ENCODE measurements at places on chromosomes 7 and 10.

- H3K36me3 ChIP-seq: no peaks in the 10 kb centered on the region
- no peak overlapping the region for H3K4me3 ChIP-seq
- H3K4me1 ChIP-seq: no peaks in the 10 kb centered on the region
- no peak for DNase-seq
- H3K27me3 ChIP-seq: peaks cover 26% of the 10 kb centered on the region
Measured at GRCh38 chr7:129149511-129149910, 5.0 kb downstream of the TSPAN33 start.

GRCh38 chr10:118958559-118958958, 71.0 kb upstream of the NANOS1 start:
- H3K36me3 ChIP-seq: no peaks in the 10 kb centered on the region
- no peak for DNase-seq
- H3K4me3 ChIP-seq: no peak overlapping the region
- H3K27me3 ChIP-seq: no peaks in the 10 kb centered on the region
- no peak overlapping the region for H3K27ac ChIP-seq

GRCh38 chr7:94590526-94591162, 65.3 kb downstream of the SGCE start:
- no peaks in the 10 kb centered on the region for H3K27me3 ChIP-seq
- no peaks in the 10 kb centered on the region for H3K4me1 ChIP-seq
- H3K4me3 ChIP-seq: no peak overlapping the region
- no peaks in the 10 kb centered on the region for H3K36me3 ChIP-seq
- no peak overlapping the region for H3K27ac ChIP-seq
- no peak for DNase-seq

DNA sequence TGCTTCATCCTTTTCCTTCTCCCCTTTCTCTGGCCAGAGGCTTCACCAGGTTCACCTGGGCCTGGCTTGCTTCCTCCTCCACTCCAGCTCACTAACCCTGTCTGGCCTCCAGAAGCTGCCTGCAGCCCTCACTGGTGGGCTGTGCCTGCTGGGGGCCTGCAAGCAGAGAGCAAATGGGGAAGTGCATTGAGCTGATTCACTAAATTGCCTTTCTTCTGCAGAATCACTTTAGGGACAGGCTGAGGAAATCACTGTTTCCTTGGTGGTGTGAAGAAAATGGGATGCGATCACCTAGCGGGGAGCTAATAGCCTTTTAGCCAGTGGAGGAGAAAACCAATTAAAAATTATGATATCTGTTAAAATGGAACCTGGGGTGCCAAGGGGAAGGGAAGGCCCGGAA, 3.0 kb downstream of the RET start:
- H3K27ac ChIP-seq: no peak overlapping the region
- no peaks in the 10 kb centered on the region for H3K36me3 ChIP-seq
- peaks cover 40% of the 10 kb centered on the region for H3K27me3 ChIP-seq
- H3K4me1 ChIP-seq: no peaks in the 10 kb centered on the region
- DNase-seq: no peak
- no peak overlapping the region for H3K4me3 ChIP-seq

DNA sequence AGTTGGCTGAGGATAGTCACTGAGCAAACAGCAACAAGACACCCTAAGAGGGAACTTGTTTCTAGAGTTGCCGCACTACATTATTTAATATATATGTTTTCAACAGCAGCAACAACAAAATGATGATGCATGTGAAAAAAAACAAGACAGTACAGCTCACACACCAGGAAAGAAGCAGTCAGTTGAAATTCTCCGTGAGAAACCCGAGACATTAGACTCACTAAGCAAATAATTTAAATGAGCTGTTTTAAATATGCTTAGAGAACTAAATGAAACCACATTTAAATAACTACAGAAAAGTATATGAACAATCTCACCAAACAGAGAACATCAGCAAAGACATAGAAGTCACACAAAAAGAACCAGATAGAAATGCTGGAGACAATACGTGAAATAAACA, 426.3 kb upstream of the PFKP start:
- no peak for DNase-seq
- no peaks in the 10 kb centered on the region for H3K4me1 ChIP-seq
- H3K4me3 ChIP-seq: no peak overlapping the region
- H3K27ac ChIP-seq: no peak overlapping the region
- H3K36me3 ChIP-seq: no peaks in the 10 kb centered on the region

- H3K36me3 ChIP-seq: no peaks in the 10 kb centered on the region
- no peak overlapping the region for H3K27ac ChIP-seq
- H3K4me1 ChIP-seq: no peaks in the 10 kb centered on the region
- no peak overlapping the region for H3K4me3 ChIP-seq
- DNase-seq: no peak
Measured at GRCh38 chr7:112372101-112372500, 78.2 kb upstream of the IFRD1 start.

GRCh38 chr7:75611557-75612178, 119.5 kb downstream of the SPDYE5 start:
- no peak overlapping the region for H3K27ac ChIP-seq
- no peaks in the 10 kb centered on the region for H3K36me3 ChIP-seq
- no peak for DNase-seq
- H3K27me3 ChIP-seq: no peaks in the 10 kb centered on the region
- no peaks in the 10 kb centered on the region for H3K4me1 ChIP-seq

- H3K27me3 ChIP-seq: no peaks in the 10 kb centered on the region
- H3K36me3 ChIP-seq: no peaks in the 10 kb centered on the region
- H3K27ac ChIP-seq: no peak overlapping the region
- no peak overlapping the region for H3K4me3 ChIP-seq
- DNase-seq: no peak
- peaks cover 23% of the 10 kb centered on the region for H3K4me1 ChIP-seq
Measured at GRCh38 chr10:77533146-77533886, 104.3 kb downstream of the KCNMA1 start.

DNA sequence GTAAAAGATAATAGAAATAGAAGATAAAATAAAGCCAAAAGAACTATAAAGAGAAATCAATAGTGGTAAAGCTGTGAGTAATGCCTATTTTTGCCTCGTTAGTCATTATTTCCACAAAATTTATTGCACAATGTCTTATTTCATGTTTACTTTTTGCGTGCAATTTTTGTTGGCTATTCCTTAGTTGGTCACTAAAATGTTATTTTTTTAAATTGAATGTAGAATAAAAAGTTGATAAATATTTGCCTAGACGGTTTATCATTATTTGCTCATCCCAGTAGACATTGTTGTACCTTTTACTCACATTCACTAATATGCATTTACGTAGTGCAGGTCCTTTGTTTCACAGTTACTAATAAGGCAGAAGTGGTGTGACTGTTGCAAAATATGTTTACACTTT, 227.8 kb upstream of the BMPER start:
- H3K36me3 ChIP-seq: no peaks in the 10 kb centered on the region
- no peak overlapping the region for H3K4me3 ChIP-seq
- no peak overlapping the region for H3K27ac ChIP-seq
- H3K4me1 ChIP-seq: no peaks in the 10 kb centered on the region

- no peaks in the 10 kb centered on the region for H3K36me3 ChIP-seq
- no peak overlapping the region for H3K4me3 ChIP-seq
- H3K27me3 ChIP-seq: peaks cover 3% of the 10 kb centered on the region
- DNase-seq: no peak
- no peaks in the 10 kb centered on the region for H3K4me1 ChIP-seq
- H3K27ac ChIP-seq: no peak overlapping the region
Measured at GRCh38 chr10:12995425-12995861, 6.1 kb downstream of the CCDC3 start.

- H3K27me3 ChIP-seq: no peaks in the 10 kb centered on the region
- no peak overlapping the region for H3K27ac ChIP-seq
- H3K4me1 ChIP-seq: peaks cover 3% of the 10 kb centered on the region
- no peaks in the 10 kb centered on the region for H3K36me3 ChIP-seq
- DNase-seq: no peak
Measured at GRCh38 chr7:150428671-150429451, 21.6 kb upstream of the GIMAP8 start.

DNA sequence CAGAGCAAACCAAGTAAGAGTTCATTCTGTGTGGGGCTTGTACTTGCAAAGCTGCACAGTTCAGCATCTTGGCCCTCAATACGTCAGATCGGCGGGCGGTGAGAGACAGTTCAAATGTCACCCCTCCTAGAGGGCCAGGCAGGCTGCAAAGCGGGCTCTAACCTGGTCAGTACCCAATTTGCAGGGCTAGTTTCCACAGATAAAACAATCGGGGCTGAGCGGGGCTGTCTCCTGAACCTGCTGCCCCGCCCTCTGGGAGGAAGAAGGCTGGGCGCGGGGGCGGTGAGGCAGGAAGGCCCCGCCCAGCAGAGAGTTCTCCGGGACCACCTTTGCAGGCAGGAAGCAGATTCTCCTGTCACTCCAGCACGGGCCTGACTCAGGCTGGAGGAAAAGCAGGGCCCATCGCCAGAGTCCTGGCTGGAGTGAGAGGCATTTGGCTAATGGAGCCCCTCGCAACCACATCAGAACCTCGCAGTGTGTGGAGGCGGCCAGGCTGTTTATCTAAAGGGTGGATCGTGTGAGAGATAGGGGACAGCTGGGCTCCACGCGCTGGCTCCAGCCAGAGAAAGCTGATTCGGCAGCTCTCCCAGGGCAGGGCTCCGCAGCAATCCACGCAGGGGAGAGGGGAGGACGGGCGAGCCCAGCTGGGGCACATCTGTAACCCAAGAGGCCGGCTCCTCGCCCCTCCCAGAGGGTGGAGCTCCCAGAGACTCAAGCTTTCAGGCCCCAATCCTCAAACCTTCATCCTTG, 83.1 kb downstream of the SH3PXD2A start:
- no peak for DNase-seq
- H3K4me3 ChIP-seq: no peak overlapping the region
- no peaks in the 10 kb centered on the region for H3K27me3 ChIP-seq
- peaks cover 13% of the 10 kb centered on the region for H3K36me3 ChIP-seq
- H3K27ac ChIP-seq: peak overlapping the region; percentile 74

- H3K27ac ChIP-seq: no peak overlapping the region
- no peaks in the 10 kb centered on the region for H3K27me3 ChIP-seq
- H3K4me3 ChIP-seq: no peak overlapping the region
- DNase-seq: no peak
- no peaks in the 10 kb centered on the region for H3K36me3 ChIP-seq
Measured at GRCh38 chr7:108124820-108125219, 5.3 kb downstream of the LAMB4 start.

DNA sequence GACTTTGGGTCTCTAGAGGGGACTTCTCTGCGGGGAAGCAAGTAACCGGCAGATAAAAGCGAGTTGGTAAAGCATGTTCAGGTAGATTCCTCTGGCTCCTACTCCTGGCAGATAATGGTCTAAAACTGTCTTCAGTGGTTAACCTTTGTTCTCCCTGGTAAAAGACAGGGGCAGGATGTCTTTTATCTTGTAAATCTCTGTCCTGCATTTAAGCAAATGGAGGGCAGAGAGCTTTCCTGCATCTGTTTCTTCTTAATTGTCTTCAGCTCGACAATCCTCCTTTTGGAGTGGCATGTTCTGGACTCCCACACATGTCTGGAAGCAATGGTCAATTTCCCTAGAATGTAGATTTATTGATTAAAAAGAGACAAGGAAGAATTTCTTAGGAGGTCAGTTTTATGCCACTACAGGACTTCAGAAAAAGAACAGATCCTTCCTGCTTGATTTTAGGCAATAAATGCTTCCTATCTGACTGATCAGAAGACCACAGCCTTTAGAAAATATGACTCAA, 16.6 kb downstream of the C7orf33 start:
- no peaks in the 10 kb centered on the region for H3K27me3 ChIP-seq
- H3K4me1 ChIP-seq: no peaks in the 10 kb centered on the region
- DNase-seq: no peak
- H3K36me3 ChIP-seq: no peaks in the 10 kb centered on the region

- DNase-seq: no peak
- no peak overlapping the region for H3K27ac ChIP-seq
- no peaks in the 10 kb centered on the region for H3K36me3 ChIP-seq
Measured at GRCh38 chr10:7300384-7300971, 110.4 kb downstream of the SFMBT2 start.

DNA sequence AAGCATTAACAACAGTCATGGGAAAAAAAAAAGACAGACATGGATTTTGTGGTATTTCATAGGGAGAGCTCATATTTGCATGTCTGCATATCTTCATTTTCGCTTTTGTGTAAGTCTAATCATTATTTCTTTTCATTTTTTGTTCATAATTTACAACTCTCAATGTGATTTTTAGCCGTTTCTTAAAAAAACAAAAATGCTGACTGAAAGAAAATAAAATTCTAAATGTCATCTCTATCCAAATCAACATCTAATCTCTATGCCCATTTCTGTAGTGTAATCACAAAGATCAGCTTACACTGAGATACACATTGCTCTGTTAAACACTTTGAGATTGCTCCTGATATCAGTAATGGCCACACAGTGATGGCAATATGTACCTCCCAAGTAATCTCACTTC, 29.2 kb downstream of the CHRM2 start:
- no peak overlapping the region for H3K4me3 ChIP-seq
- H3K4me1 ChIP-seq: no peaks in the 10 kb centered on the region
- no peak for DNase-seq
- H3K27ac ChIP-seq: no peak overlapping the region
- H3K27me3 ChIP-seq: no peaks in the 10 kb centered on the region

DNA sequence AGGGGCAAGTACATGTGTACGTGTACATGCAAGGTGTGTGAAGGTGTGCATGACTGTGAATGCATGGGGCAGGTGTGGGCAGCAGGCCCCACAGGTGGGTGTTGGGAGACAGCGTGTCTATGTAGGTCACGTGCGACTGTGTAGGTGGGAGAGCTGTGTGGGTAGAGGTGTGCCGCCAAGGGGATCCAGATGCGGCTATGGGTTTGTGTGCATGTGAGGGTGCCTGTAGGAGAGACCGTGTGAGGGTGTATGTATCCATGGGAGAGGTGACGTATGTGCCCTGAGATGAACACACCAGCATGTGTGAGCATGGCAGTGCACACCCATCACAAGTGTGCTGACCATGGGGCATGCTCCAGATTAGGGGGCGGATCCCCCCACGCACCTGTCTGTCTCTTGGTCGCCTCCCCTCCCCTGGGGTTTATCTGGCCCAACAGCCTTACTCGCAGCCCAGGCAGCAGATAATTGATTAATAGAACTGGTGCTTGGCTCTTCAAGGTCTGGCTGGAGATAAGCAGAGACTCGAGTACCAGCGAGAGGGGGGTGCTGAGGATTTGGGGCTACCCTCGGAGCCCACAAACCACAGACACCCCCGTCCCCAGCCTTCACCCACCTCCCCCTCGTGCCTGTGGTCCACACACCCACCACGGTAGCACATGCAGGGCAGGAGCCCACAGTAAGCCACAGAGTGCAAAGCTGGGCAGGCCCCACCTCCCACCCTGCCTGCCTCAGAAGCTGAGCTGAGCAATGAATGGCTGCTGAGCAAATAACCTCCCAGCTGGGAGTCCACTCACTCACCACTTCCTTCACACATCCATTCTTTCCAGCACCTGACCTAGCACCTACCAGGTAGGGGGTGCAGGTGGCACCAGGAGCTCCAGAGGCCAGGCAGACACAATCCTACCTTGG, 41.4 kb upstream of the ZMIZ1 start:
- H3K36me3 ChIP-seq: no peaks in the 10 kb centered on the region
- H3K27ac ChIP-seq: no peak overlapping the region
- no peak overlapping the region for H3K4me3 ChIP-seq
- H3K27me3 ChIP-seq: peaks cover 3% of the 10 kb centered on the region
- H3K4me1 ChIP-seq: no peaks in the 10 kb centered on the region

GRCh38 chr7:1108264-1108920, 20.5 kb downstream of the GPER1 start:
- no peaks in the 10 kb centered on the region for H3K27me3 ChIP-seq
- no peak overlapping the region for H3K27ac ChIP-seq
- H3K4me1 ChIP-seq: no peaks in the 10 kb centered on the region
- peaks cover 4% of the 10 kb centered on the region for H3K36me3 ChIP-seq

Measured in keratinocyte (primary cell).